ELF-1 (cell line): ENCODE measurements at places on chromosomes 13 and 19.

DNA sequence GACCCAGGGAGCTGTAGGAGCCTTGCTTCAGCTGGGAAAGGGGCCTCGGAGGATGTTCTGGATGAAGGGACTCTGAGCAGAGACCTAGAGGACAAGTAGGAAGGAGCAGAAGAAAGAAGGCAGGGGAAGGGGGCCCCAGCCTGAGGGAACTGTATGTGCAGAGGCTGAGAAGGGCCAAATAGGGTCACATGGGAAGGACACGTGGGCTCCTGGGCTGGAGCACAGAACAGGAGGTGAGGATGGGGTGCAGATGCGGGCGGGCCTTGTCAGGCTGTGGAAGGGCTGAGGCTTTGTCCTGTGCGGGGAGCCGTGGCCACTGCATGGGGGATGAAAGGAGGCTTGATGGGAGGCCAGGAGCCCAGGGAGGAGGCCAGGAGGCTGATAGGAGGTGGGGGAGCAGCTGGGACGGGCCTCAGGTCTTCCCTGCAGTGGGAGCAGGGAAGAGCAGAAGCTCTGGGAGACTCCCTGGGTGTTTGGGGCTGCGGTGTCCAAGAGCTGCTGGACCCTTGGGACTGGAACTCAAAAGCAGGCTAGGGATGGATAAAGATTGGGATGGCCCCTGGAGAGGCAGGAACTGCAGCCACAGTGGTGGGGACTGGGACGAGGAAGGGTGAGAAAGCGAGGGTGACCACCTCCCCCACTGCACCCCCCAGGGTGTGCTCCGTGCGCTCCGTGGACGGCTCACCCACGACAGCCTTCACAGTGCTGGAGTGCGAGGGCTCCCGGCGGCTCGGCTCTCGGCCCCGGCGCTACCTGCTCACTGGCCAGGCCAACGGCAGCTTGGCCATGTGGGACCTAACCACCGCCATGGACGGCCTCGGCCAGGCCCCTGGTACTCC is 11.4 kb upstream of the LTBP4 start:
- DNase-seq, result no peak

DNA sequence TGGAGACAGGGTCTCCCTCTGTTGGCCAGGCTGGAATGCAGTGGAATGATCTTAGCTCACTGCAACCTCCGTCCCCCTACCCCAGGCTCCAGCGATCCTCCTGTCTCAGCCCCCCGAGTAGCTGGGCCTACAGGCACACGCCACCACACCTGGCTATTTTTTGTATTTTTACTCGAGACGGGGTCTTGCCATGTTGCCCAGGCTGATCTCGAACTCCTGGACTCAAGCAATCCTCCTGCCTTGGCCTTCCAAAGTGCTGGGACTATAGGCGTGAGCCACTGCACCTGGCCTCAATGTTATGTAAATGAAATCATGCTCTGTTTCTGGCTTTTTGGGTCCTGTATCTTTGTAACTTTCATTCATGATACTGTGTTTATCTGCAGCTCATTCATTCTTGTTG is 8.1 kb upstream of the ZNF579 start:
- no peak for DNase-seq

- DNase-seq, result no peak
Observed at GRCh38 chr13:22931576-22931975, 249.2 kb upstream of the SGCG start.

DNA sequence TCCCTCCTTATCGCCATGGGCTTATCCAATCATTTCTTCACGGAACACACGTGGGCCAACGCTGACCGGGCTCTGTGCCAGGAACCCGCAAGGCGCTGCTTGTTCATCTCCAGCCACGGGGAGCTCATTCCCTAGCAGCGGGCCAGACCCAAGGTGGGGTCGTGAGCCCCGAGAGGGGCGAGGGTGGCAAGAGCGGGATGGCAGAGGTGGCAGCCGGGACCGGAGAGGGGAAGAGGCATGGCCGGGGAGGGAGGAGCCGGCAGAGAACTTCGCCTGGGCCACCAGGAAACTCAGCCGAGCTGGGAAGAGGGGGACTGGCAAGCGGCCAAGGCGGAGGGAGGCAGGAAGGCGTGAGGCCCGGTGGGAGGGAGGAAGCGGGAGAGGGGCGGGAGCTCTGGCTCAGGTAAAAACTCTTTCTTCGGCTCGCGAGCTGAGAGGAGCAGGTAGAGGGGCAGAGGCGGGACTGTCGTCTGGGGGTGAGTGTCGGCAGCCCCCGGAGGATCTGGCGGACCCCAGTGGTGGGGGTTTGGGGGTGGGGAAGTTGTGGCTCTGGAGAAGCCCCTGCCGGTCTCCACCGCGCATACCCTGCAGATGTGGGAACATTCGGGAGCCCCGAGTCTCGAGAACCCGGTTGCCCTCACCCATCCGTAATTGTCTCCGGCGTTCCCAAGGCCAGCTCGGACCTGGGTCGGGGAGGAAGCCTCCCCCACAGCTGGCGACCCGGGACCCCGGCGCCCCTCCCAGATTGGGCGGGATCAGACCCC is at the start of gene B3GNT3:
Gene B3GNT3 (plus strand): TSS at position 408 of the 764 bp plus-strand sequence. CDS start 12,670 bp downstream, outside the sequence.
- DNase-seq, result no peak

DNA sequence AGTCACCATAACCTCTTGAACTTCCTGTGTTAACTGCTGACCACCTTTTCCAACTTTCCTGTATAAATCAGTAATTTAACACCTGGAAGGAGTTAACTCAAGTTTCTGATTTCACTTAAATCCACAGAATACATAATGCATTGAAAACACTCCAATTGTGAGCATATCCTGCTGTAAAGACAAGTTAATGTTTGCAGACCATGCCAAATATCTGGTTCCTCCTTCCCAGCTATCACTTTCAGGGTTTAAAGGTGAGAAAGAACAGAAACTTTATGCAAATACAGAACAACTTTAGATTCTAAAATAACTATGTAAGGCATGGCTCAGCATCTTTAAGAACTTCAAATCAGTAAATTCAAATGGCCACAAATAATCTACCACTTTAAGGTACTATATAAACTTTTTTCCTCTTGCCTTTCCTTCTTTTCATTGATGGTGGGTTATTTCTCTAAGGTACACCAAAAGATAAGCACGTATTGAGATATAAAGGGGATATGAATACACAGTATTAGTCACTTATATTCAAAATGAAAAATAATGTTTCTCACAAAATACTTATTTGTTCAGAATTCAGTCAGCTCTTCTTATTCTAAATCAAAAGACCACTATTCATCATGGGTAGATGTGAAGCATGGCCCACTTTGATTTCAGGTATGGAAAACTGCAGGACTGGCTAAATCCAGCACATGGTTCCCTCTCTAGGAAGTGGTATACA is 6.6 kb upstream of the TPTE2 start:
- no peak for DNase-seq
